Stimulated activated CD4-positive, alpha-beta T cell treated with anti-CD3 and anti-CD28 coated beads, Interleukin-15, amount 100 ng/mL, for 24 hours (primary cell): ENCODE measurements at places on chromosomes 7 and 10.

GRCh38 chr10:33164060-33164709 lies 170.3 kb downstream of the NRP1 start:
- DNase-seq, result no peak

- no peak for DNase-seq
Measured at GRCh38 chr10:116210588-116211346, 62.2 kb downstream of the GFRA1 start.

GRCh38 chr10:70359017-70359550 lies 23.3 kb downstream of the LRRC20 start:
- DNase-seq, result no peak

- DNase-seq, result peak; percentile 62
Measured at GRCh38 chr7:2529161-2530070, 9.8 kb downstream of the LFNG start.

DNA sequence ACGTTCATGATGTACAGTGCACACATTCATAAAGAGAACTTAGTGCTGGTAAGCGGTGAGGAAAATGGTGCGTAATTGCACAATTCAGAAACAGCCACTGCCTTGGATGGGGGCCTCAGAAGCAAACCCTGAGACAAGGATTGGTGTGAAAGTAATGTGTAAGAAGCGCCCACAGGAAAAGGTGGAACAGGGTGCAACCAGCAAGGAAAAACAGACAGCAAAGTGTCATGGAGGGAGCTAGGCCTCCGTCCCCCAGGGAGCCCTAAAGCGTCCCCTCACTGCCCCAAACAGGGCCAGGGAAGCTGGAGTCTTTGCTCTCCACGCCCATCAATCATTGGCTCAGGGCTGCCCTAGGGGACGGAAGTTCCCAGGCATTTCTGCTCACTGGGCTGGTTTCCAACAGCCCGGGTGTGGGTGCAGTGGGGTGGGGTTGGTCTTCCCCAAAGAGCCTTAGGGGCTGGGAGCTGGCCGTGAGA lies 9.6 kb upstream of the C10orf105 start:
- no peak for DNase-seq

- no peak for DNase-seq
Measured at GRCh38 chr7:17255926-17256325, 42.5 kb upstream of the AHR start.

DNA sequence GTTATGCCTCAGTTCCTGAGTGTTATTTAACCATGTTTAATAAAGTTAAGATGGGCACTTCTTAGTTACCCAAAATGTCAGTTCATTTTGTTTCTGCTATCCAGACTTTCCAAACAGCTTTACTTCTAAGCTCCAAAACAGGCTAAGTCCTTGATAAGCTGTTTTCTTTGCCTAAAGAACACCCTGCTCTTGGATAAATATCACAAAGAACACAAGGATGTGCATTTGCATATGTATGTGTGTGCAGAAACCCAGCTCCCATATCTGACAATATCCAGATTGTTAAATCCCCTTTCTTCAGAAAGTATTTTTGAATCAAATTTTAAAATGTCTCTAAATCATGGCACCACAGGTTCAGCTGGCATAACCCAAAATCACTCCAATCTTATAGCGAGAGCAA lies 19.6 kb downstream of the FAM13C start:
- DNase-seq, result no peak

DNA sequence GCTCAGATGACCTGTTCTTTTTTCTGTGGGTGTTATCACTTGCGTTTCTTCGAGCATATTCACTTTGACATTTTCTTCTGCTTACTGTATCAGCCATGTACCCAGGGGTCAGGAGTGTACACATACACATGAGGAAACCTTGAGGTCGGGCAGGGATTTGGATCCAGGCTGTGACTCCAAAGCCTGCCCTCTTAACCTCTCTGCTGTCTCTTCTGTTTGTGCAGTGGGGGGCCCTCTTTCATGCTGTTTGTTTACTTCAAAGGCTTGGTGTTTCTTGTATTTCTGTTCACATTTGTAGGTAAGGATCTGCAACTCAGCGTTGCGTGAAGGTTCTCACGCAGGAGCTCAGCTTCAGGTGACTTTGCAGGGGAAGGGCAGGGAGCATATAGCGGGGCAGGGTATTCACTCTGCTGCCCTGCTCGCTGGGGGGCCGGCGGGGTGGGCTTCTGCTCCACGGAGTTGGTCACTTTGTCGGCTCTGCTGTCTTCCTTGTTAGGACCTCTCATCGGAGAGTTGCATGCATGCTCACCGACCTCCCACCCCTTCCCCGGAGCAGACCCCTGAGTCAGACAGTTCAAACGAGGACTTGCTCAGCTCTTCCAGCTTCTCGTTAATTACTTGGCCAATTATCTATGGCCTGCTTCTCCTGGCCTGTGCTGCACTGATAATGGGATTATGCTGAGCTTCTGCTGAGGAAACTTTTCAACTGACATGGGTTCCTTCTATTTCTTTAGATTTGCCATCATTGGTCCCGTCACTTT lies 77.5 kb downstream of the SDK1 start:
- no peak for DNase-seq

- no peak for DNase-seq
Measured at GRCh38 chr10:31146491-31147209, 115.0 kb upstream of the ZNF438 start.

- DNase-seq, result no peak
Measured at GRCh38 chr10:32481606-32482005, 35.7 kb downstream of the CCDC7 start.

DNA sequence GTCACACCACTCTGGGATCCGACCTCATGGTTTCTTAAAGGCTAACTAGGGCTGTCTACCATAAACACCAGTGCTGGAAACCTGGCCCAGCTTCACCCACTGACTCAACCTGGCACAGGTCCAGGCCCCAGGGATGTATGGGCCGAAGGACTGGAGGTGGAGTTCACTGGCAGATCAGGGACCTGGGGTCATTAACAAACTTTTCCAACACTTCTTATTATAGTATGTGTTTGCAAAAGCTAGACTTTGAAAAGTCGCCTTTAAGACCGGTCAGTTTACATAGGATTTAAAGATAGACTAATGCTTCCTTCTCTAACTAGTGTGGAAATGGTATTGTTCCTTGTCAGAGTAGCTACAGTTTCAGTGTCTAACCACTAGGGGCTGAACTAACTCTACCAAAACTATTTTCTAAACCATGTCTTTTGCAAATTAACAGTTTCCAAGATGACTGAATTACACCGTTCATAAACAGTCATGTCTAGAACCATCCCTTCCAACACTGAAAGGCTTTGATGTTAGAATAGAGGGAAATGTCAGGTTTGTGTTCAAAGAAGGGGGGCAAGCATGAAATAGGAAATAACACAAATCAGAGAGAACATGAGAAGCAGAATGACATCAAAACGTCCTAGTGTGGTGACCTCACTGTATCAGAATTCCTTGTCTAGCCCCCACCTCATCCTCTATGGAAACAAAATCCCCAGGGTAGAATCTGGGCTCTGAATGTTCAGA lies 29.7 kb downstream of the STN1 start:
- peak; percentile 30 for DNase-seq

- no peak for DNase-seq
Measured at GRCh38 chr7:94439893-94440381, 45.2 kb downstream of the COL1A2 start.

GRCh38 chr7:130950741-130951140 lies 216.7 kb upstream of the KLF14 start:
- DNase-seq, result peak; percentile 35

DNA sequence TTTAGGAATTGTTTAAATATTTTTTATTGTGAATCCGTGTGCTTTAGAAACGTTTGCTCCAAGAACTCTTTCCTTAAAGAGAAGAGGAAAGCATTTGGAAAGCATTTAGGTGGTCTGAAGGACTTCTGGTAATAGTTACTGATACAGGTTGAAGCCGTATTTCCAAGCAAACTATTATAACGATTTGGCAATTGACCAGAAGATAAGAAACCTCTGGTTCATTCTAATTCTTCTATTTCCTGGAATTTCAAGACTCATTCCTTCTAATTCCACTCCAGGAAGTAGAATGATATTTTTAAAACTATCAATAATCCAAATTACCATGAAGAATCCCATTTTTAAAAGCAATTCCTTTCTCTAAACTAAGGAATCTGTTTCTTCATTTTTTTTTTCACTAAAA lies 158.9 kb upstream of the AGR3 start:
- no peak for DNase-seq

DNA sequence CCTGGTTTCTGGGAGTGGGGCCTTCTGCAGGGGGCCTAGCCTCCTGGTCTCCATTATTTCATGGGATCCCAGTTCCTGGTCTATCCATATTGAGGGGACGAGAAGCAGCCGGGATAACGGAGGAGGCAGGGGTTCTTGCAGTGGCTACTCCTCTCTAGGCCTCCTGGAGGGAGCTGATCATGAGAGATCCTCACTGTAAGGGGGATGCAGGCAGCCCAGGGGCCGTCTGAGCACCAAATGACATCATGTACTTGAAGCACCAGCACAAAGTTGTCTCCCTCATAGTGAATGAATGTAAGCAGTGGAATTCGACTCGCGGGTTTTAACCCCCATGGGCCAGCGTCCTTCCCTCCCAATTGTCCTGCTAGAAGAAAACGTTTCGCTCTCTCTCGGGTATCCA lies 964 bp upstream of the ADCY1 start:
- no peak for DNase-seq

DNA sequence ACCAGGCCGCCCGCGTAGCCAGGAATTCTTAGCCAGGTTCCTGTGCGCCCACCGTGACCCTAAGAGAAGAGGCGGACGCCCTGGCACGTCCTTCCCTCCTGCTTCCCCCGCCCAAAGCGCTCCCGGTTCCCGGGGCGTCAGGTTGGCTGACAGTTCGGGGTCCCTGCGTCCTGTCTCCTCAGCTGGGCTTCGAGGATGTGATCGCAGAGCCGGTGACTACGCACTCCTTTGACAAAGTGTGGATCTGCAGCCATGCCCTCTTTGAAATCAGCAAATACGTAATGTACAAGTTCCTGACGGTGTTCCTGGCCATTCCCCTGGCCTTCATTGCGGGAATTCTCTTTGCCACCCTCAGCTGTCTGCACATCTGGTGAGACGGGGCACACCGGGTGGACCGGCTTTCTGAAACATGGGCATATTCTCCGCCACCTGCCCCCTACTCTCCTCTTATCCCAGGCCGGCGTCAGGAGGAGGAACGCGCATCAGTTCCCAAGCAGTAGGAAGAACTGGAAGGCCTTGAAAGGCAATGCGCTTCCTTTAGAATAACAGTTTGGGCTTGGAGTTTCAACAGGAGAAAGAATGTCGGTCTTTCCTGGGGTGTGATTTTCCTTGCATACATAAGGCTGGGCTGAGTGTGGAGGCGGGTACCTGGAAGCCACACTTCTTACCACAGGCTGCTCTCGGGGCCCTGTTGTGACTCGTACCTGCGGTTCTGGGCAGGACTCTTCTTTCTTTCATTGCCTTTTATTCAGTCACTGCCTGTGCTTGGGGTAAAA lies 728 bp downstream of the CAV2 start:
- peak; percentile 70 for DNase-seq

DNA sequence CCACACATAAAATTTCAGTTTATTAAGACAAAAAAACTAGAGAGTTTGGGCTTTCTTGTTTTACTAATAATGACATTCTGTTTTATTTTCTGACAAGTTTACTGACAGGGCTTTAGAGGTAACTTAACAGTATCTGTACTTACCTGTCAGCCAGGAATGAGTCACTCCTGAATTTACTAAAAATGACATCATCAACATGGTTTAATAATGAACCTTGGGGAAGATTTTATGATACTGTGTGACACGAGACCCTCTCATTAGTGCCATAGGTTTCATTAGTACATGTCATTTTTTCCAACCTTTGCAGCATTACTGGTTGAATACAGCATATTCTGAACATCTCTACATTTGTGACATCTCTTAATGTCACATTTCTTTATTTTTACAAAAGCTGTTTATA lies 131.1 kb downstream of the KCND2 start:
- DNase-seq, result no peak

DNA sequence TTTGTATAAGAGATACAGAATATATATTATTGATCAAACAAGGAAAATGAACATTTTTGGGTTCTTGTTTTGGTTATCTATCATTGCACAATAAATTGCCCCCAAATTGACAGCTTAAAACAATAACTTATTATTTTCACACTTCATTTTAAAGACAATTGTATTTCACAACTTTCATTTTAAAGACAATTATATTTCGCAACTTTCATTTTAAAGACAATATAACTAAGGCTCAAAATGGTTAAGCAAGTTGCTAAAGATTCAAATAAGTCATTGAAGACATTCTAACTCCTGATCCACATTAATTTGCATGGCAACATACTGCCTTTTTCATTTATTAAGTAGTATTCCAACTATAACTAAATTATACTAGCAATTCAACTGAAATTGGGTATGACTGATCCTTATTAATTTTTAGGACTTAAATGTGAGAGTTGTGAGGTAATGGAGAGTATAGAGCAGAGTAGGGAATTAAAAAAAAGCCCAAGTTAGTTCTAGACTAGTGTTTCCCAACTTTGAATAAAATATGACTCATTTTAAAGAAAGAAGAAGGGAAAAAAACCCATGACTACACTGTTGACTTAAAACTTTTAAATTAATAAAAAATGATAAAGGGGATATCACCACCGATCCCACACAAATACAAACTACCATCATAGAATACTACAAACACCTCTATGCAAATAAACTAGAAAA lies 9.9 kb upstream of the STEAP2 start:
- DNase-seq, result no peak

DNA sequence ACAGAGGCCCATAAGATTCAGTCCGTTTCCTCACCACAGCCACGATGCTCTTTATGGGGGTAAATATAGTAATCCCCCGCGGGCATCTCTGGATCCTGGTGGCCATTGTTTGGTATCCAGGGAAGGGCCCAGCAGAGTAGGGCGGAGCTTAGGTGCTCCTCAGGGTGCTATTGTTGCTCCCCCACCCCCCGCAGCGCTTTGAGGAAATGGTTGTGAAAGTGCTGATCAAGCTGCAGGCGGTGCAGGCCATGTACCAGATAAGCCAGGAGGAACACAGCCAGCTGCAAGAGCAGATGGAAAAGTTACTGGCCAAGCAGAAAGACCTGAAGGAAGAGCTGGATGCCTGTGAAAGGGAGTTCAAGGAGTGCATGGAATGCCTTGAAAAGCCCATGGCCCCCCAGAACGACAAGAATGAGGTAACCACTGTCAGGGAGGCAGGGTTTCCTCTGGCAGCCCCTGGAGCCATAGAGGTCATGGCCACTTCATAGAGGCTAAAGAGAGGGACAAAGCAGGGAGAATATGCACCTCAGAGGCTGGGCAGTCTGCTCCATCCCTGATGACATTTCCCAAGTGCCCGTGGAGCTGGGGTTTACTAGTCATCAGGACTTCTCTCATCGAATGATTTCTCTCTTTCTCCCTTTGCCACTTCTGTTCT lies 17.6 kb upstream of the FLNC start:
- DNase-seq, result no peak

DNA sequence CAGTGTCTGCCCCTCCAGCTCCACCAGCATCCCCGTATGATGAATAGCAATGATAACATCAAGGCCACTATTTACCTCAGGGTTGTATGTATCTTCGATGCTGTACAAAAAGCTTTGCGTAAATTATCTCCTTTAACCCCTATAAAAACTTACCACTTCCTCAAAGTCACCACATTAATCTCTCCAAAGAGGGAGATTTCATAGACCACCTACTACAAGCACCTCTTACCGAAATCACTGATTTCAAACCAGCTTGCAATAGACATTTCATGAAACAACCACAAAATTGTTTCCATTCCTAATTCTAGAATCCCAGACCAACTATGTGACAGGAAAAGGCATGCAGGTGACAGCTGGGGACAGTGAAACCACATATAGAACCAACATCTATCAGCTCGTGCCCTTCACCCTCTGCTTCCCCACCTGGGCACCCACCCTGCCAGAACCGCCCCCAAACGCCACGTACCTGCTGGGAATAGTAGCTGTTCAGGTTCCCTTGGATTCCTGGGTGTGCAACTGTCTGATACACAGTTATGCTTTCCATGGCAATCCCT lies 20.1 kb upstream of the MMP21 start:
- no peak for DNase-seq

- DNase-seq, result no peak
Measured at GRCh38 chr10:13851906-13852305, 265.1 kb downstream of the PRPF18 start.
